ENCODE measurements at places on chromosomes 2 and 18.

DNA sequence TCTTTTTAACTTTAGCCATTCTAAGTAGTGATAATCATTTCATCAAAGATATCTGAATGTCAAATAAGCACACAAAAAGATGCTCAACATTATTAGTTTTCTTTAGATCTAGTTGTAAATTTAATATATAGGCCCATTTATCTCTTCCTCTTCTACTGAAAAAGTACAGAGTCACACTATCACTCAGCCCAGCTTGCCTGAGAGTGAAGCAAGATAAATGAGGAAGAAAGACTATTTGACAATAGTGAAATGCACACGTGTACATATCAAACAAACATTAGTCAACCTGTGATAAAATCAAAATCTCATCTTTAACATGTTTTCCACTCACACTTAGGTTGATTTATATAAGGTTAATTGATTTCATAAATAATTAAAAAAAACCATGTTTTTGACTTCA, 83.5 kb upstream of the CCDC195 start:
- no peak for DNase-seq

- no peak for DNase-seq
These were observed 243.1 kb downstream of the ADCYAP1 start for GRCh38 chr18:1147730-1148129.

DNA sequence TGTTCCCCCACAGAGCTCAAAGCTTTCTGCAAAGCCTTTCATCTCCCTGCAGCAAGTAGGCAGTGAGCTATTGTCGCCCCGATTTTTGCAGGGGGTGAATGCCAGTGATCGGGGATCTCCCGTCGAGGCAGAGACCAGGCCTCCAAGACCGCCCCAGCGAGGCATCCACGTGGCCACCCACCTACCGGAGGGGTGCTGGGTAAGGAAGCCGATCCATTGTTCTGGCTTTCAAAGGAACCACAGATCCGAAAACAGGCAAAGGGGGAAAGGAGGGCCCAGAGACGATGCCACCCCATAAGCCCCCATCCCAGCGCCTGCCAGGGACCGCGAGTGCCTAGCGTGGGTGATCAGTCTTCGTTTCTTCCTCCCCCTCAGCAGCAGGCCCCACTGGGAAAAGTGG, 2.4 kb downstream of the ADRA2B start:
- no peak for DNase-seq

DNA sequence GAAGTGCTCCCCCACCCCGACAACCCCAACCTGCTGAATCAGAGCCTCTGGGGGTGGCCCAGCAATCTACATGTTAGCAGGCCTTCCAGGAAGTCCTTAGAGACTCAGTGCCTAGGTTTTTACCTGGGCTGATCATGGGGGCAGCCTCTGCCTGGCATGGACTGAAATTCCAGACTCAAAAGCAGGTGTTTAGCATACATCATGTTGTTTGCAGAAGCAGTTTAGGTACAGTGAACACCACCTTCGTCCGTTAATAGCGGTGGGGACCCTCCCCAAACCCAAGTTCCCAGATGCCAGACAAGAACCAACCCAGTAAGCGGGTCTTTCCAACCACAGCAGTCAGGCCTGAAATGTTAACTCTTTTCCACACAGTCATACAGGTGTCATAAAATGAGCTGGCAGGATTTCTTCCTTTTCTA, 26.4 kb upstream of the GALR1 start:
- peak; percentile 24 for DNase-seq

DNA sequence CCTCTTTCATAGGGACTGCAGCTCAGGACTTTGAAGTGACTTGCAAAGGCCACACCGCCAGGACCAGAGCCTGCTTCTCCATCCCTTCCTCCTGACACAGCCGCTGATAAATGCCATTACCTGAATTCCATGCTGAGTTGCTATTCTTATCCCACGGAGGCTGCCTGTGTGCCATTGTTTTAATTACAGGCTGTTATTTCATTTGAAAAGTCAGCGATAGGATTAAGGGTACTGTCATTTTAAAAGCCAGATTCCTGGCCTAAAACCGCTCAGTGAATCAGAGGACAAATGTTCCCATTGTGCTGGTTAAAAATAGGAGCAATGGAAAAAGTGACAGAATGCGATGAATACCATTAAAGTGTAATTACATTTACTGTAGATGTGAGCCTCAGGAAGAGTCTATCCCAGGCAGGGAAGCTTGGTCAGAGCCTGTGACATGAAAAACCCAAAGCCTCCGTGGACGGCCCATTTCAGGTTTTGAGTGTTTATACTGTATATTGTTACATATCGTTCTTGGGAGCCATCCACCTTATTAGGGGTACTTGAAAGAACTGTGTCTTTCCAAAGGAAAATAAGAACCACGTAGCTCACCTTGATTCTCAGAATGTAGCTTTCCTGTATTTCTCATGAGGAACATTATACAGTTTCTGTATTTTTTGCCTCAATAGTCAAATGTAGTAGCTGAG, 41.3 kb downstream of the PDCL3 start:
- no peak for DNase-seq

- no peak for DNase-seq
These were observed 729 bp upstream of the SELENOI start for GRCh38 chr2:26345283-26345544.

DNA sequence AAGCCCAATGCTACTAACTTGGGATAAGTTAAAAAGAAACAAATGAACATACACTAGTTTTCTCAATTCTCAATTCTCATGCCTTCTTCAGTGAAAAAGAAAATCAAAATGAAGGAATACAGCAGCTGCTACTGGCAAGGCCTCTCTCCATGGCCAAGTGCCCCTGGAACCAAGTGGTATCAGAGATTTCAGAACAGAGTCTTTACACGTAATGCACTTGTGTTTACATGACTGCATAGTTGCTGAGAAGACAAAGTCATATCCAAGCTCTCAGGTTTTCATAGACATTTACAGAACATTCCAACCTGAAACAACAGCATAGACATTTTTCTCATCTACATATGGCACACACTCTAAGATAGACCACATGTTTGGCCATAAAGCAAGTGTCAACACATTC, 789.9 kb downstream of the CBLN2 start:
- DNase-seq = no peak

GRCh38 chr2:21480162-21480561, 356.4 kb downstream of the TDRD15 start:
- DNase-seq = no peak

DNA sequence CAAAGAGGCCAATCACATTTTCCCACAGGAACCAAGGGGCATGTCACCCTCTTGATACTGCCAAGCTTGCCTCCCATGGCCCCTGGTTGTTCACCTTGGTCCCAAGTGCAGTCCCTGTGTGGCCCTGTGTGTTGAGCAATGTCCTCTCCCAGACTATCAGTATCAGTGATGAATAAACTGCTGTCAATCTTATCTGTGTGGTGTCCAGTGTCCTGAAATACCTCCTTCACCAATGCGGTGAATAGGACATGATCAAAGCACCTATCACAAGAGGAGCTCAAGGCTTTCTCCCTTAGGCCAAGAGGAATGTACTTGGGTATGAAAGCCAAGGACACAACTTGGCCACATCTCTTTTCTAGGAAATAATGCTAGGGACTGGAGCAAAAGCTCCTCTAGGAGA, 68.2 kb downstream of the MAIP1 start:
- DNase-seq = no peak

GRCh38 chr2:168192839-168193616, 54.4 kb downstream of the STK39 start:
- no peak for DNase-seq

- DNase-seq = no peak
These were observed 8.0 kb downstream of the GNLY start for GRCh38 chr2:85702172-85702571.

DNA sequence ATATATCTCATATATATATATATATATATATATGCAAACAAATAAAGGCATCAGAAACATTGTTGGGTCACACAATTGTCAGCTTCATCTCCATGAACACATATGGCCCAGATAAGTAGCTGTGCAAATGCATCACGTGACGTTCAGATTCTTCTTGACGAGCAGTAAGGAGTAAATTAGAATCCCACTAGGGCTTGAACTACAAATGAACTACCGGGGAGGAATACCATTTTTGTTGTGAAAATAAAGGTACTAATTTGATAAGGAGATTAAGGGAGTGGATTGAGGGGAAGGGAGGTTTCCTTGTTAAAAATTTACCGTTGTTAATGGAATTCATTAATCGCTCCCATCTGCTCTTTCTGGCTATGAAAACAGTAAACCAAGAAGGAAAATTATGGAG, 186.5 kb upstream of the COPS8 start:
- DNase-seq = no peak

- no peak for DNase-seq
These were observed 156.5 kb downstream of the NDUFA10 start for GRCh38 chr2:239868556-239869181.
